ENCODE measurements at places on chromosomes 12 and 14.

GRCh38 chr12:64193931-64194330 is 28.2 kb downstream of the KICS2 start:
- DNase-seq = no peak

GRCh38 chr12:29771786-29772185 is 12.0 kb downstream of the TMTC1 start:
- DNase-seq = no peak

DNA sequence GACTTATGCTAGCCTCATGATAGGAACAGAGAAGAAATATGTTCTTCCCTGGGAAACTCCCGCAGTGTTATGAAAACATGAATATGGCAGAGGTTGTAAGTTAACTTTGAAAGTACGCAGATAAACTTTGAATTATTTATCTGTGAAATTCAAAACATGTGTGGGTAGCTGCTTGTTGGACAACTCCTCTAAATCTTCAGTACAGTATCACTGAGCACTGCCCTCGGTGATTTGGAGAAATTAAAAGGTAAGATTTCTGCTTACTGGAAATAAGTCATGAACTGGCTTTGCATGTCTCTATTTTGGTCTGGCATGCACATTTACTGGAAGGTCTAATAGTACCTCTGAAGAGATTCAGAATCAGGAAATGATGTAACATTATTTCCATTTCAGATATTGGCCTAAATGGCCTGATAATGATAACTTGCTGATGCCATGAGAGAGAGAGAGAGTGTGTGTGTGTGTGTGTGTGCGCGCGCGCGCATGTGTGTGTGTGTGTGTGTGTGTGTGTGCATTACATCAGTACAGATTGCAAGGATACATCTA is 1441.9 kb upstream of the FLRT2 start:
- no peak for DNase-seq

DNA sequence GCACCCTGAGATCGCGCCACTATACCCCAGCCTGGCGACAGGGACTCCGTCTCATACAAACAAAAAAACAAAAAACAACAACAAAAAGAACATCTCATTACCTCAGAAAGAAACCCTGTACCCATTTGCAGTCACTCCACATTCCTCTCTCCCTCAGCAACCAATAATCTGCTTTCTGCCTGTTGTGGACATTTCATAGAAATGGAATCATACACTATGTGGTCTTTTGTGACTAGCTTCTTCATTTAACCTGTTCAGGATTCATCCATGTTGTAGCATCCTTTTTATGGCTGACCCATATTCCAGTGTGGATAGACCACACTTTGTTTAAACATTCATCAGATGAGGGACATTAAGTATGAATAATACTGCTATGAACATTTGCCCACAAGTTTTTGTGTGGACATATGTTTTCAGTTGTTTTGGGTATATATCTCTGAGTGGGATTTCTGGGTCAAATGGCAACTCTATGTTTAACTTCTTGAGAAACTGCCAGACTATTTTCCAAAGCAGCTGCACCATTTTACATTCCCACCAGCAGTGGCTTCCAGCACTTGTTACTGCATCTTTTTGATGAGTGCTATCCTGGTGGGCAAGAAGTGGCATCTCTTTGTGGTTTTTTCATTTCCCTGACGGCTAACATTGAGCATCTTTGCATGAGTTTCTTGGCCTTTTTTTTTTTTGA is 5.9 kb upstream of the RCOR1 start:
- DNase-seq = no peak

DNA sequence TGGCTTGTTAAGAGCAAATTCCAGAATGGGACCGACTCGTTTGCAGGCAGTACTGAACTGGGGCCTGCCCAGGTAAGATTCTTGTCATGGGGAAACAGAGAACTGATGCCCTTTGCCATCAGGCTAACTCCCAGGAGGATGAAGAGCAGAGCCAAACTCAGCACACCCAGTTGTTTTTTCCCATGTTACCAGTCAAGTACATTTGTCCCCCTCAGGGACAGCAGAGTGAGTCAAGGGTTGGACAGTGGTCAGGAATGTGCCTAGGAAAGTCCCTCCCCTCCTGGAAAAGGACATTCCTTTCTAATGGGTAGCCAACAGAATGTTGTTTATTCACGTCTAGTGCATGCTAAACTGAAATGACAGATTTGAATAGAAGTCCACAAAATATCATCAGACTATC is 1.6 kb downstream of the ART4 start:
- DNase-seq = no peak
